ENCODE measurements at places on chromosomes 6 and 20.

- DNase-seq = no peak
Observed at GRCh38 chr6:37759221-37760144, 60.0 kb upstream of the ZFAND3 start.

GRCh38 chr6:168737481-168737880, 296.5 kb downstream of the SMOC2 start:
- DNase-seq = no peak

DNA sequence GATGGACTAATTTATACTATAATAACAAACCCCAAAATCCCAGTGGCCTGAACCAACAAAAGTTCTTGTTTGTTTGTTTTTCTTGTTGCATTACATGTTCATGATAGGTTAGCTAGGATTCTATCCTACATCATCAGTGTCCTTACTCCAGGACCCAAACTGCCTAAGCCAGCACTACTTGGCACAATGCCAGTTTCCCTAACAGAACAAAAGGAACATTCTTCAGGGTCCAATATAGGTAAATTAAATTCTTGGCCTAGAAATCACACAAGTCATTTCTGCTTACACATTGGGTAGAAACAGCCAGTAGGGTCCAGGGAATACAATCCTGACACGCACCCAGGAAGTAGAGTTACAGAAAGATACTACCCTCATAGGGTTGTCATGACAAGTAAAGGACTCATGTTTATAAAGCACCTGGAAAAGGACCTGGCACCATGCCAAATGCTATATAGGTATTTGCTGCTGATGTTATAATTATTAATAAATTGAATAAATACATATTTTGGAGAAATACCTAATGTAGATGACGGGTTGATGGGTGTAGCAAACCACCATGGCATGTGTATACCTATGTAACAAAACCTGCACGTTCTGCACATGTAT, 38.8 kb downstream of the RCAN2 start:
- no peak for DNase-seq

GRCh38 chr6:119862719-119863118, 513.2 kb upstream of the MAN1A1 start:
- no peak for DNase-seq

GRCh38 chr20:48193627-48194425, 408.5 kb upstream of the SULF2 start:
- DNase-seq = no peak

GRCh38 chr6:163371129-163371528, 43.4 kb upstream of the QKI start:
- no peak for DNase-seq

GRCh38 chr20:31712112-31712553, 10.5 kb downstream of the BCL2L1 start:
- no peak for DNase-seq

- no peak for DNase-seq
Observed at GRCh38 chr20:59515013-59515905, 89.1 kb upstream of the PHACTR3 start.

GRCh38 chr6:83169511-83169910, 23.6 kb downstream of the PGM3 start:
- no peak for DNase-seq

DNA sequence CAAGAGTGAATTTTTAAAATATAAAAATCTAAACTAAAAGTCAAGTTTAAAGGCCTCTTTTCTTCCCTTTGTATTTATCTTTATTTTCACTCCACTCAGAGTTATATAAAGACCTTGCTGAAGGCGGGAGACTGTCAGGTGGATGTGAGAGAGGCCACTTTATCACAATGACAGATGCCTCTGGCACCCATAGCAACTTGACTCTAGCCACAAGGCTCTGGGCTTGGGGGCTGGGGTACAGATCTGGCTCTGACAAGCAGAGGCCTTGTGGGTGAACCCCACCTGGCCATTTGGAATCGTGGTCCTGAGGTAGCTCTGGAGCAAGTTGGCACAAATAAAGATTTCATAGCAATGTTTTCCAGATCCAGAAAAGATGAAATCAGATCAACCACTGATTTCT, 417.2 kb downstream of the RFPL4B start:
- DNase-seq = no peak

DNA sequence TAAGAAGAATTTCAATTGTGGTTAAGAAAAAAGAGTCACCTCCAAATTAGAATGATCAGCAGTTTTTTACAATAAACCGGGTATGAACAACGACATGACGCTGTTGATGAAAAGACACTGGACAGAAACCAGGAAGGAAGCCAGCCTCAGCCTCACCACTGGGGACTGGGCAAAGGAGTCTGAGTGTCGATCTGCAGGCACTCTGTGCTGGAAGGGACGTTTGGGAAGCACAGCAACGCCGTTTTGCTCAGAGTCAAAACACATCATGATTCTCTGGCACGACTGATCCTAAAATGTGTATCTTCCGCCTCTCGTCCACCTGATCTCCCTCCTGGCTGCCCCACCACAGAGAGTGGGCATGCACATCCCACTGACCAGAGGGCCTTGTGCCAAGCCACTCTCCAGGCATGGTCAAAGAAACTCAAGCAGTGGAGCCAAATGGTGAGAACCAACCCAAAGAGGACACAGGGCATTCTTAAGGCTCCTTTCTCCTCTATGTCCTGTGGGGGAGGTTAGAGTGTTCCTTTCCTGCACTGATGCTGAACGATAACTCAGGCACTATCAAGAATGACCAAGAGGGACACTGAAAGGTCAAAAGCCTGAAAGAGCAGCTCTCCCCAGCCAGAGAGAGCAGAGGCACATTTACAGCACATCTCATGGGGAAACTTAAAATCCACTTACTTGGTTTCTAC, 68.8 kb downstream of the AGPAT4 start:
- DNase-seq = no peak

DNA sequence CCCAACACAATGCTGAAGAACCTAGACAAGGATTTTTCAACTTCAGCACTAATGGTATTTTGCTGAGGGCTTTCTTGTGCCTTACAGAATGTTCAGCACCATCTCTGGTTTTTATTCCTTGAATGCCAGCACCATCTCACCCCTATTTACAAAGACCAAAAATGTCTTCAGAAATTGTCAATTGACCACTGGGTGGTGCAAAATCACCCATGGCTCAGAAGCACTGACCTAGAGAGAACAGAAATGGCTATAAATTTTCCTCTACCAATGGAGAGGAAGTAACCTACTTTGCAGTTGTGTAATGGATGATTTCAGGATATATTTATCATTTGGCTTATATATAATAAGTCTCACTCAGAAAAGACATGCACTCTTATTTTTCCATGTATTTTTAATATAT, 431.0 kb upstream of the IRAK1BP1 start:
- peak; percentile 23 for DNase-seq

DNA sequence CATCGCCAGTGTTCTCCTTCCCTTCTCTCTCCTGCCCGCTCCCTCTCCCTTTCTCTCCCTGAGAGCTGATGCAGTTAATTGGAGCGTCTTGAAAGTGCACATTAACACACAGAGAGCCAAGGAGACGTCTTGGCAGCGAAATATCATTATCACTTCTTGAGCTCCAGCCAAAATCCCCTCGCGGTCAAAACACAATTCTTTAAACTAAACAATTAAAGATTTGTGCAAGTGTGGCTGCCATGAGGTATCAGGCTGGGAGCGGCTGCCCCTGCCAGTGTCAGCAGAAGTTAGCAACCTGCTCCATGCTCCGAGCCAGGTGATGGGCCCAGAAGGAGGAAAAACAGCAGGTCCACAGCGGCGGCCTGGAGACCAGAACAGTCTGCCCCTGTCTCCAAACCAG, 100.9 kb upstream of the FOXP4 start:
- DNase-seq = no peak

GRCh38 chr20:51966296-51966971, 164.1 kb upstream of the SALL4 start:
- DNase-seq = peak; percentile 86

- no peak for DNase-seq
Observed at GRCh38 chr6:44289726-44290260, 19.5 kb downstream of the TMEM151B start.

DNA sequence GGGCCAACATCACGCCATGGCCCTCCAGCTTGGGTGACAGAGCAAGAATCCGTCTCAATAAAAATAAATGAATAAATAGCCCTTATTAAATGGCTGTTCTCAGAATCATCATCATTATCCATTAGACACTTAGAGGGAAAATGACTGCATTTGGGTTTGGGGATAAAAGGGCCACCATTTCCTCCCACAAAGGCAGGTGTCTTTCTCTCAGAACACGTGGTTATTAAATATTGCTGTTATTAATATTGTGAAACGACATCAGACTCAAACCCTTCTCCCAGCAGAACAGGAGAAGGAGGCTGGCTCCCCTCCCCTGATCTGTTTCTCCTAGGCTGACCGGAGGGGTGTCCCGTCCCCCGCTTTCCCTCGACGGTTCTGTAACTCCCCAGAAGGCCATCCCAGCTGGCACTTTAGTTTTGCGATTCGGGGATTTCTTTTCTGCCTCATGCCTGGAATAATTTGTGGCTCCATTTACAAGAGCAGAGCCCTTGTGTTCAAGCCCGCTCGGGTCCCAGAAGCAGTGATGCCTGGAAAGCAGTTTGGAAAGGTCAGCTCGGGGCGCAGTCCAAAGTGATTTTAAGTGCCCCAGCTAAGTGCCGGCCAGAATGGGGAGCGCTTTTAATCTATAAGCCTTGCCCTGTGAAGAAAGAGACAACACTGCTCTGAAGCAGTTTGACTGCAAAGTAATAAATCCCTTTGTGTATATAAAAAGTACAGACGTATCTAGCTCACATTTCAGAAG, 41.9 kb downstream of the EYA2 start:
- no peak for DNase-seq

DNA sequence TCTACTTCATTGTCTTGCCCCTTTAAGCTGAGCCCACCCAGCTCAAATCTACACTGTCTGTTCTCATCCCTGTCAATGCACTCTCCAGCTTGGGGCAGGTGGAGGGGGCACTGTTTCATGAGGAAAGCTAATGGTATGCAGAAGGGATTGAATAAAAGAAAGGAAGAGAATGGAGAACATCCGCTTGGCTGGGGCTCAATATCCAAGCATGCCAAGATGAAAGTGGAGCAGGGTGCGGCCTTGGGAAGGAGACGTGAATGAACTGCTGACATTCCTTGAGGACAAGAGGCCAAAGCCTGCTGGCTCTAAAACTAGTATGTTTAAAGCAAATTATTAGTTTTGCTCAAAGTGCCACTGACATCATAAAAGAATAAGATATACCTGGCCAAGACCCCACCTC, 24.2 kb downstream of the AKAP12 start:
- no peak for DNase-seq

DNA sequence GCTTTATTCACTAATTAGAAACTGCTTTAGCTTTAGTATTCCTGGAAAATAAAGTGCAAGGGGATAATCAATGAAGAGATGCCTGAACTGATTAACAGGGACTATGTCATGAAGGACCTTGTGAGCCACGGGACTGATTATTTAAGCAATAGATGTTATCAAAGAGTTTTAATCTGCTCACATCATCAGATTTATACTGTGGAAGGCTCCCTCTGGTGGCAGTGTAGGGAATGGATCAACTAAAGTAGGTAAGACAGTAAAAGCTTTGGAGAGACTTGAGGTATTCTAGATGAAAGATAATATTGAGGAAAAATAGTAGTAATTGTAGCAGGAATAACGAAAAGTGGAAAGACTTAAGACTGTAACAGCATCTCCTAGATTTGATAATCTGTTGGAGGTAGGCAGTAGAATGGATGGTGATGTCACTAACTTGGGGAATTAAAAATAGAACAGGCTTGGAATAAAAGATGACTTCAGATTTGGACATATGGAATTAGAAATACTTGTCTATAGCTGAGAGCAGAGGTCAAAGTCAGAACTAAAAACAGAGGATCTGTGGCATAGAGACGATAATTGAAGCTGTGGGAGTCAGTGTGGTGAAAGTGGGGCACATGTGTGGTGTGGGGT, 80.3 kb upstream of the HTR1E start:
- DNase-seq = peak; percentile 10

GRCh38 chr6:1393641-1394283, 4.4 kb downstream of the FOXF2 start:
- DNase-seq = no peak

DNA sequence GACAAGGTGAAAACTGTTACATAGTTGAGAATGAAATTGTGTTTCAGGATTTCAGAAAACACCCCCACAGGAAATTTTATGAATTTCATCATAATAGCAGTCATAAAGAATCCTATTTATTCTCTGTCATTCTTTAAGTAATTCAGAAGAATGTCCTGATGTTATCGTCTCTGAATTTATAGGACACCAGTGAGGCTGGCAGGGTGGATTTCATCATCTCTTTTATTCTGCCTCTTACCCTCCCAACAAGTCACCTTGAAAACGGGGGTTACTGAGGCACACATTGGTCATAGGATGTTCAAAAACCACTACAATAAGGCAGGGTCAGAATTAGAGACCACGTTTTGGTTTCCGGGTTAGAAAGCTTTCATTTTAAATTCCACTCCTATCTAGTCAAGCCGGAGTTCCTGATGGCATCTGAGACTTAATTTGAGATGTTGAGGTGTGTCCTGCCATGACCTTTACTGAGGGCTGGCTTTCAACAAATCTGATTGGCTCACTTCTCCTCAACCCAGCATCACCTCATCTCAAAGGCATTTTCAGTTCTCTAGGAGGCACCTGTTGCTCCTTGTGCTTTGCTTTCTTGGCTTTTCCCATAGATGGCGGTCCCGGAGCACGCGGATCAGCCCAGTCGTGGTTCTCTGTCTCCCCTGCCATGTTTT, 230.6 kb upstream of the SUPT3H start:
- peak; percentile 87 for DNase-seq

DNA sequence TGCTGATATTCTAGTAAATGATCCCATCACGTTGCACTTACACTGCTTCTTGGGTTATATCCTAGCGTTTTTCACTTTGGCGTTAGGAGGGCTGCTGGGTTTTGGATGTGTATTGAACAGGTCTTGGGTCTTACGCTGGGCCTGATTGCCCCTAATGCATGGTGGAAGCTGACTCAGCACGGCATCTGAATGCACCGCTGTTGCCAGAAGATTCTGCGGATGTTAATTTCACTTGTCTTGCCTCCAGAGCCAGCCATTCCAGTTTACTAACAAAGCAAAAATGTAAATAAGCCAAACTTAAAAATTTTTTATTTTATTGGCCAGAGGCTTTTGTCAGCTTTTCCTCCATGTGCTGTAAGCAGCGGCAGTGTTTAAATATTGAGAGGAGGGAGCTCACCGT, 233.5 kb downstream of the TMEM242 start:
- no peak for DNase-seq

- DNase-seq = no peak
Observed at GRCh38 chr20:23237201-23237600, 113.4 kb upstream of the NXT1 start.

GRCh38 chr20:12808006-12808567, 200.7 kb upstream of the SPTLC3 start:
- DNase-seq = no peak

GRCh38 chr20:39576771-39577170, 614.6 kb downstream of the DHX35 start:
- no peak for DNase-seq

DNA sequence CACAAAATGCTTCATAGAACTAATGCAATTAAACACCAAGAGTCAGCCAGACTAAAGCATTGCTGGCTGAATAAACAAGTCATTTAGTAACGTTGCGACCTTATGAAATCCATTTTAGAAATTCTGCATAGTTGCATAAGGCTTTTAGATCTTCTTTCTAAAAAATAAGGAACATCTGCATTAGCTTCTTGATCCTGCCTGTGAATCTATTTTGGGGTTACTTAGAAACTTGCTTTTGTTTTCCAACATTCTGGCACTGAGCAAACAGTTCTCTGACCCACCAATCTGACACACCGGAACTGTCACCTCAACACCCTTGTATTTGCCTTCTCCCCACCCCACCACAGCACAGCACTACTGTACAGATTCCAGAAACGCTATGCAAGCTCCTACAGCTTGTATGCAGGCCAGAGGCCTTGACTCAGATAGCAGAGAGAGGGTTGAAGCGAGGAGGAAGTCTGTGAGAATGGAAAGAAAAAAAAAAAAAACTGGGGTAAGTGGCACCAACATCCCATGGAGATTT, 55.0 kb downstream of the KIF13A start:
- peak; percentile 72 for DNase-seq

All from HS-5 (cell line).